ENCODE measurements at places on chromosomes 7 and 10.

GRCh38 chr10:51023636-51024035 lies 50.7 kb upstream of the PRKG1 start:
- DNase-seq: no peak

DNA sequence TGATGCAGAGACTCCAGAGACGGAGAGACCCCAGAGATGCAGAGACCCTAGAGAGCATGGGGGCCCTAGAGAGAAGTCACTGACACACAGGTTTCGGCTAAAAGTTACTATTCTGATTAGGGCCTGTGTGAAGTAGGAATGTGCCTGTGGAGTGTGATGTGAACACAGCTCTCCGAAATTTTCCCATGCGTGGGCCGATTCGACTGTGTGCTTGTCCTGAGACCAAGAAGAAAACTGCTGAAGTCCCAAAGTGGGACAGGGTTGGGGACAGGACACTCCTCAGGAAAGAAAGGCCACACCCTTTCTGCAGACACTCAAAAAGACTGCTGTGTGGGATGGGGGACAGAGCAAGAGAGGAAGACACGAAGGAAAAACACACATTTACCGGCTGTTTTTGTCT lies 533.5 kb downstream of the PTPRN2 start:
- DNase-seq: no peak

- DNase-seq: peak; percentile 53
Observed at GRCh38 chr7:80643336-80643915, 5.0 kb downstream of the CD36 start.

- DNase-seq: no peak
Observed at GRCh38 chr7:115058726-115059125, 136.8 kb downstream of the MDFIC start.

Data from inflammatory macrophage treated with lipopolysaccharide for 4 hours (primary cell).